ENCODE measurements at places on chromosomes 3 and 15. TPM values are rescaled to one million over a fixed set of nuclear protein-coding genes. Genes with fewer than 3 reads are reported as not detected.

The GOLGA8J gene
- total RNA-seq = not detected

The RBPMS2 gene
- 8.7 TPM for total RNA-seq

The RBM5 gene
- total RNA-seq = 290 TPM

DNA sequence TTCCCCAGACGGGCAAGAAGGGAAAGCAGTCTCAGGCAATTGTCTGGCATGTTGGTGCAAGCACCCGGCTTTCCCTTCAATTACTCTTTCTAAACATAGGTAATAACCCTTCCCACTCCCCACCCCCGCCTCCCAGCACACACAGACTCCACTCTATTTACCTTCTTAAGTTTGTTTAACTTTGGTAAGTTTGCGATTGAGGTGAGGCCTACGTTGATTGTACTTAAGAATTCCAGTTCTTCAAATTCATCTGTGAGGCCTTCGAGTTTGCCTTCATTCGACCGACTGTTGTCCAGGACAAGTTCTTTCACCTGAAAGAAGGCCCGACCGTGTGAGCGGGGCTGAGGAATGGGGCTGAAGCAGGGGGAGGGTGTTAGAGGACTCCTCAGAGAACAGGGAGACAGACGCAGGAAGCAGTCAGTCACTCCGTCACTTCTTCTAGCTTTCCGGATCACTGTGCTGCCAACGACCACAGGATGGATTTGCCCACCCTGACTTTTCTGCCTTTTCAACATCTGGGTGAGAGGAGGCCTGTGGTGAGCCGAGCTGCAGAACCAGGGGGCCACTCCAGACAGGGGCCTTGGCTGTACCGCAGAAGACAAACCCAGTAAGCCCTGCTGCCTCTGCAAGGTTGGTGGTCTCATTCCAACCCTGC lies 33.0 kb downstream of the ANP32A start:
- H3K4me3 ChIP-seq = no peak overlapping the region
- H3K4me1 ChIP-seq = peaks cover 93% of the 10 kb centered on the region
- peak overlapping the region; percentile 85 for H3K27ac ChIP-seq
- no peaks in the 10 kb centered on the region for H3K27me3 ChIP-seq

DNA sequence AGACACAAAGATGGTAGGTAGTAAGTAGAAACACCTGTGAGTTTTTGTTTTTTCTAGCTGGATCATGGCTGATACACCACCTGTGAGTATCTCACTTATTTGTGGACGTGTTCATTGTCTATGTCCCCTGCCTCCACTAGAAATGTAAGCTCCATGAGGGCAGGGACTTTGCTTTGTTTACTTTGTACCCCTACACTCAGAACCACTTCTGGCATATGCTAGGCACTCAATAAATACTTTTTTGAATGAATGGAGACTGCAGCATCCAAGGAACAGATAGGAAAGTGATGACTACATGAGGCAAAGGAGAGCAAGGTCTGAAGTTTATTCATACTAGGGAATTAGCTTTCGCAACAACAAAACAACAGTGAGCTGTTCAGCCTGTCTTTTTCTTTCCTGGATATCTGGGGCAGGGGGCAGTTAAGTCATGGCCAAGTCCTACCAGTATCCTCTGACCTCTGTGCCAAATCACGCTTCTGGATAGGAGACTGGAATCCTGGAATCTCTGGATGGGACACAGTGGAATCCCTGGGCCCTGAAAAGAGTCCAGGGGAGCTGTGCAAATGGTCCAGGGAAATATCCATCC lies 11.6 kb upstream of the EPB42 start:
- H3K27ac ChIP-seq = no peak overlapping the region
- no peak overlapping the region for H3K4me3 ChIP-seq
- no peaks in the 10 kb centered on the region for H3K36me3 ChIP-seq
- H3K4me1 ChIP-seq = no peaks in the 10 kb centered on the region
- no peaks in the 10 kb centered on the region for H3K27me3 ChIP-seq

GRCh38 chr3:20185331-20185678 lies 701 bp downstream of the SGO1 start:
- H3K36me3 ChIP-seq = no peaks in the 10 kb centered on the region
- peaks cover 19% of the 10 kb centered on the region for H3K4me1 ChIP-seq
- H3K4me3 ChIP-seq = peak overlapping the region; percentile 68
- peak overlapping the region; percentile 93 for H3K27ac ChIP-seq

GRCh38 chr3:107221856-107222255 lies 155.4 kb upstream of the CCDC54 start:
- no peak overlapping the region for H3K4me3 ChIP-seq
- no peaks in the 10 kb centered on the region for H3K4me1 ChIP-seq
- no peaks in the 10 kb centered on the region for H3K27me3 ChIP-seq
- H3K36me3 ChIP-seq = no peaks in the 10 kb centered on the region
- no peak for DNase-seq
- no peak overlapping the region for H3K27ac ChIP-seq

GRCh38 chr15:28131946-28132345 lies 32.8 kb upstream of the OCA2 start:
- H3K4me3 ChIP-seq = no peak overlapping the region
- peaks cover 31% of the 10 kb centered on the region for H3K36me3 ChIP-seq
- no peaks in the 10 kb centered on the region for H3K4me1 ChIP-seq

- H3K4me1 ChIP-seq = peaks cover 93% of the 10 kb centered on the region
- H3K36me3 ChIP-seq = no peaks in the 10 kb centered on the region
- H3K27me3 ChIP-seq = no peaks in the 10 kb centered on the region
- no peak for DNase-seq
Observed at GRCh38 chr15:45654749-45655148, 19.9 kb downstream of the SQOR start.

GRCh38 chr3:49793486-49794085 lies 6.1 kb downstream of the CDHR4 start:
- H3K36me3 ChIP-seq = no peaks in the 10 kb centered on the region
- H3K4me3 ChIP-seq = no peak overlapping the region
- no peak overlapping the region for H3K27ac ChIP-seq
- H3K4me1 ChIP-seq = no peaks in the 10 kb centered on the region

The CLDN1 gene
- 7.0 TPM for total RNA-seq

The TOMM70 gene
- 52.5 TPM for total RNA-seq

The TLR9 gene
- not detected for total RNA-seq

DNA sequence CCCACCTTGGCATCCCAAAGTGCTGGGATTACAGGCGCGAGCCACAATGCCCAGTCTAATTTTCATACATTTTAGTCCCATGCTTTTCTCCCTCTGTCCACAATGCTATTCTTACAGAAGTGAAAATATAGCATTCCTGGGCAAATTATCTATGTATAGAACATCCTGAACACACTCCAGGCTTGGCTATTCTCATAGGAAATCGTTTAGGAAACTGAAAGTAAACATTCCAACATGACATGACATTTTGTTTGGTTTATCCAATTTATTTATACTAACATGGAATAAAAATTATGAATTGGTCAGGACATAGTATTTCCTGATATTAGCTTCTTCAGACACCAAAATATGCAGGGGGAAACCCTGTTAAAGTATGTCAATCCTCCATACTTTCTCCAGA lies 52.6 kb downstream of the SYNM start:
- no peaks in the 10 kb centered on the region for H3K27me3 ChIP-seq
- no peaks in the 10 kb centered on the region for H3K36me3 ChIP-seq
- no peak overlapping the region for H3K4me3 ChIP-seq
- H3K27ac ChIP-seq = no peak overlapping the region
- no peak for DNase-seq

DNA sequence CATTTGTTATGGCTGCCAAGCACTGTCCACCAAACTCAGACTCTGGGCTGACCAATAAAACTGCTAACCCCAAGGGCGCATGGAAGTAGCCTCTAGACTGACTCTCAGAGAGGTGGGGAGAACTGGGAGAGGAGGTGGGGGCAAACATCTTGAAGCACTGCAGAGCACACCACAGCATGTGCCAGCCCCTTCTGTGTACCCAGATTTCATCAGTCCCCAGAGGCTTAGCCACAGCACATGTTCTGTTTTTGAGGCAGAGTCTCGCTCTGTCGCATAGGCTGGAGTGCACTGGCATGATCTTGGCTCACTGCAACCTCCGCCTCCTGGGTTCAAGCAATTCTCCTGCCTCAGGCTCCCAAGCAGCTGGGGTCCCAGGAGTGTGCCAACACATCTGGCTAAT lies 119.5 kb upstream of the SPATA12 start:
- no peak overlapping the region for H3K27ac ChIP-seq
- DNase-seq = no peak
- H3K36me3 ChIP-seq = no peaks in the 10 kb centered on the region
- peaks cover 22% of the 10 kb centered on the region for H3K4me1 ChIP-seq

GRCh38 chr3:24972491-24972890 lies 455.6 kb upstream of the RARB start:
- no peak overlapping the region for H3K4me3 ChIP-seq
- H3K27ac ChIP-seq = no peak overlapping the region
- DNase-seq = no peak
- H3K4me1 ChIP-seq = no peaks in the 10 kb centered on the region

The NOP10 gene
- total RNA-seq = 118 TPM

DNA sequence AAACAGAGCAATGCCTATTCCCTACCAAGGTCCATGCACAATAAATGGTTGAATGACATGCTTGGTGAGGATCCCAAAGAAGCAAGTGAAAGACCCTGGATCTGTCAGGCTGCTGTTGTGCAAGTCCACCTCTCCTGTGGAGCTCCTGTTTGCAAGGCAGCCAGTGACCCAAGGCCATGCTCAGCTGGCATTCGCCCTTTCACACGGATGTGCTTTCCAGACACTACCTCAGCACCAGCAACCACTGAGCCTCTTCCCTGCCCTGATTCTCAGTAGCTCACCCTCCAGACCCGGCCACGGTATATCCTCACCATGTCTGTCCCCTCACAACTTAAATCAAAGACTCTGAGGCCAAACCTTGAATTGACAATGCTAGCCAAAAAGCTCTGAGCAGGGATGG lies 23.3 kb downstream of the WWTR1 start:
- peaks cover 53% of the 10 kb centered on the region for H3K4me1 ChIP-seq
- H3K4me3 ChIP-seq = no peak overlapping the region
- no peaks in the 10 kb centered on the region for H3K27me3 ChIP-seq
- peak overlapping the region; percentile 58 for H3K27ac ChIP-seq
- no peaks in the 10 kb centered on the region for H3K36me3 ChIP-seq

The LTK gene
- total RNA-seq = 4.9 TPM

DNA sequence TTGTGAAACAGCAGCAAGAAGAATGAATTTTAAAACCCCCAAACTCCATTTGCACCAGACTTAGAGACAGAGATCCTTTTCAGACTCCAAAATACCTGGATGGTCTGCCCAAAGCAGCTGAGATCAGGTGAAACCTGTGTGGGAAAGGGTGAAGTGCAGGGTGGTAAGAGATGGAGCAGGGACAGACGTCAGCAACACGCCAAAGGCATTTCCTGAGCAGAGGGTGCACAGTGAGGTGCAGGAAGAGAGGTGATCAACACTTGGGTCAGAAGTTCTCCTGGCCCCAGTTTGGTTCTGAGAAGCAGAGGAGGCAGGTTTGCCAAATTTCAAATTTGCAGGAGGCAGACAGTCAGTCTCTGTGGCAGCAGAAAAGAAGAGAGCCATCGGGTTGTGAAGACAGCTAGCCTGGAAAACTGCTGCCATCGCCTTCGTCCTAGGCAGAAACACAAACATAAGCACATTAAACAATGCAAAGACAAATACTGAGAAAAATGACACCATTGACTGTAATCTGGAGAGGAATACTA lies 9.8 kb downstream of the CCR4 start:
- H3K27ac ChIP-seq = no peak overlapping the region
- no peaks in the 10 kb centered on the region for H3K4me1 ChIP-seq
- H3K36me3 ChIP-seq = no peaks in the 10 kb centered on the region

DNA sequence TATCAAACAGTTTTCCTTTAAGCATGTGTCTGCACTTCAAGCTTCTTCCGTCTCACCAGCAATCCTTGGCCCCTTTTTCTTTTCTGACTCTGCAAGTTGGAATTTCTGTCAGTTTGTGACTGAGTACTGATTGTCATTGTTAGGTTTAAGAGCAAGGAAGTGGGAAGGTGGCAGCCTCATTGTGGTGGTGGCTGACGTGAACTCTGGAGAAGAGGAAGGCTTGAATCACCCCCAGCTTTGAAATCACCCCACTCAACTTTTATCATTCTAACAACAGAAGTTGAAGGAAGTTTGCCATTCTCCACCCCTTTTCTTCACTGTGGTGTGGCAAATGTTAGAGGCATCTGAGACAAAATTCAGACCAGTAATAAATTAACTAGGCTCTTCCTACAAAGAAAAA lies 231.6 kb upstream of the AGTR1 start:
- no peak overlapping the region for H3K4me3 ChIP-seq
- DNase-seq = no peak
- H3K27me3 ChIP-seq = no peaks in the 10 kb centered on the region
- H3K36me3 ChIP-seq = no peaks in the 10 kb centered on the region
- no peak overlapping the region for H3K27ac ChIP-seq

DNA sequence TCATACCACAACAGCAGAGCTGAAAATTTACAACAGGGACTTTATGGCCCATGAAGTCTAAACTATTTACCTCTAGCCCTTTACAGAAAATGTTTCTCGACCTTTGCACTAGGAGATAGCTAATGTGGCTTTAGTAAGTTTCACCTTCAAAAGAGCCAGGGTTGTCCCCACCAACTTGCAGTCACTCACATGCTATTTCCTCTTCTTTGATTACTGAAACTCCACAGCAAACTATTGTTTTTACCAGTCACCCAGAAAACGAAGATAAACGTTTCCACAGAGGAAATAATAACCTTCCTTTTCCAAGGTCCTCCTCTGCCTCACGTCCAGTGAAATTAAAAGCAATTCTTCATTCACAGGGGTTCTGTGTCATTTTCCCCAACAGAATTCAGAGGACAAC lies 48.2 kb downstream of the WWTR1 start:
- no peaks in the 10 kb centered on the region for H3K36me3 ChIP-seq
- H3K27ac ChIP-seq = peak overlapping the region; percentile 44
- peak; percentile 29 for DNase-seq
- no peak overlapping the region for H3K4me3 ChIP-seq
- H3K27me3 ChIP-seq = no peaks in the 10 kb centered on the region

- H3K27me3 ChIP-seq = no peaks in the 10 kb centered on the region
- no peaks in the 10 kb centered on the region for H3K36me3 ChIP-seq
- H3K27ac ChIP-seq = no peak overlapping the region
- DNase-seq = no peak
Observed at GRCh38 chr3:195017151-195017550, 253.8 kb downstream of the XXYLT1 start.

The RARRES1 gene
- total RNA-seq = 0.43 TPM

DNA sequence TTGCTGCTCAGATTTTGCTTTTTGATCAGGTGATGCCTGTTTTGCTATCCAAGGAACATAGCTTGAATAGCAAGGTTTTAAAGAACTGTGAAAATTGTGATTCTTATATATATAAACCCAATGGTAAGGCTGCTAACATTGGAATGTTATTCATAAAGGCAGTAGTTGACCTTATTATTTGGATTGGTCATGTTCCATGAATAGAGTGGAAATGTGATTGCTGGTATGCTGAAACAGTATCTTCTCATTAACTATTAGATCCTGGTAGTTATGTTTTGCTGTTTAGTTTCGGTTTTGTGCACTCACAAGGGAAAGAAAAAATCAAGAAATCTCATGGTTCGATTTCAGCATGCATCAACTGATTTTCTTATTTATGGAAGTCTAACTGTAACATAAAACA lies 78.7 kb upstream of the NPHP3 start:
- no peak overlapping the region for H3K4me3 ChIP-seq
- no peak overlapping the region for H3K27ac ChIP-seq
- no peaks in the 10 kb centered on the region for H3K4me1 ChIP-seq
- no peaks in the 10 kb centered on the region for H3K27me3 ChIP-seq
